Muscle of arm (tissue), 14 donors: ENCODE measurements at places on chromosomes 11 and 22.
A peak's percentile ranks its signal among the peaks of the same experiment; 100 is the strongest.

- no peak for DNase-seq
These were observed 725.1 kb downstream of the NTM start for GRCh38 chr11:132095230-132096131.

DNA sequence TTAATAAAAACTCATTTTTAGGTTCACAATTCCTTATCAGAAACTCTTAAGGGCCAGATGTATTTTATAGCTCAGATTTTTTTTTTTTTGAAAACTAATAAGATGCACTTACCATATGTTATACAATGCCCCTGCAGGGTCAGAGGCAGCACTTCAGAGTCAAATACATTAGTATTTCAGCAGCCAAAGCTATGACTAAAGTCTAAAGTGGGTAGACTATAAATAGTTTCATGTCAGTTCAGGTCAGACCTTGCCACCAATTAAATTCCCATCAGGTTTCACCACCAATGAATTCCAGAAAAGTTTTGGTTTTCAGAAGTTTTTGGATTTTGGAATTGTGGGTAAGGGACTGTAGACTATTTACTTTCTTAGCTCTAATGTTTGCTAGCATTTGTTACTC is 75.9 kb downstream of the FAM83F start:
- no peak for DNase-seq

DNA sequence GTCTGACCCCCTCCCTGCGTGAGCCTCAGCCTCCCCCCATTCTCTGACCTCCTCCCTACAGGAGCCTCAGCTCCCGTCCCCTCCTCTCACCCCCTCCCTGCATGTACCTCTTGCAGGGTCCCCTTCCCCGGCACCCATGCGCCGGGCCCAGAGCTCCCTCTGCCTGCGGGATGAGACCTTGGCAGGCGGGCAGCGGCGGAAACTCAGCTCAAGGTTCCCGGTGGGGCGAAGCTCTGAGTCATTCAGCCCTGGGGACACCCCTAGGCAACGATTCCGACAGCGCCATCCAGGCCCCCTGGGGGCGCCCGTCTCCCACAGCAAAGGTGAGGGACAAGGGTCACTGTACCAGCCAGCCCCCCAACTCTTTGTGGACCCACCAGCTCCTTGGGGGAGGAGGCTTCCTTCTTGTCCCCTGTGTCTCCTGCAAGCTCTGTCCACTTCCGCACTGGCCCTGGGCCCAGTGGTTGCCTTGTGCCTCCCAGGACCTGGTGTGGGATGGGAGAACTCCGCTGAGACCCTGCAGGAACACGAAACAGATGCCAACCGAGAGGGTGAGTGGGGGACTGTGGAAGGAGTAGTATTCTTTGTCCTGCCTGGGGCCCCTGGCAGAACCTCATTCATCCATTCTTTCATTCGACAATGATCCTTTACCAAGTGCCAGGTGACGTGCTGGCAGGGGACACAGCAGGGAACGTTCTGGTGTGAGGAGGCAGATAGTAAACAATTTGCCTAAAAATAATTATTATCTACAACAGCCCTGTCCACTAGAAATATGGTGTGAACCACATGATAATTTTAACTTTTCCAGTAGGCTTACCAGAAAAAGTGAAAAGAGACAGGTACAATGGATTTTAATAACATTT is 3.7 kb upstream of the RPS6KA4 start:
- no peak for DNase-seq

GRCh38 chr11:70226183-70226582 is 23.1 kb downstream of the FADD start:
- no peak for DNase-seq

DNA sequence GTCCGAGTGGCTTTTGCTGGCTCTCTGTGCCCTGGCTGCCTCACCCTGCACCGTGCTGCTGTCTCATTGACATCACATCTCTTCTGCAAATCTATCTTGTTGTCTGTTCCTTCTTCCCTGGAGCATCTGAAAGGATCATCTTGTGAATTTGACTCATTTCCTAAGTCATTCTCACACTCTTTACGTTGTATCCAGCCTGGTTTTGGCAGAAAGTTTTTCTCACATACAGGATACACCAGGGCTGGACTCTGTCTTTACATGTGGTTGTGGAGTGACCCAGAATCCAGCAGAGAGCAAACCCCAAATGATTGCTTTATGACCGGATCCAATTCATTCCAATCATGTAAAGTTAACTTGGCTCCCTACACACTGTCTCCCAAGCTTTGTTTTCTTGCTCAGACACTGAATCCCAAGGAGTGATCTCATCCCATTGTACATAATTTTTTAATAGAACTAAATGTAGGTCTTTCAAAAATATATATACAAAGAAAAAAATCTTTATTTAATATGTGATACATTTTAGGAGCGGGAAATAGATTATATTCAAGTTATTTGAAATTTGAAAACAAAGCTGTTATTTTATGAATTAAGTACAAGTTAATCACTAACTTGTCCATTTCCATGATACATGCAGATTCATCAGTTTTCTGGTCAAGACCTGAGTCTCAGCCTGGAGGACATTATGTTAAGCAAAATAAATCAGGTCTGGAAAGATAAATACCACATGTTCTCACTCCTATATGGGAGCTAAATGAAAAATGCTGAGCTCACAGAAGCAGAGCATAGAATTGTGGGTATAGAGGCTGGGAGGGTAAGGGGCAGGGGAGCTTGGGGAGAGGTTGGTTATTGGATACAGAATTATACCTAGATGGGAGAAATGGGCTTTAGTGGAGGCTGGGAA is 2.9 kb upstream of the RFPL1 start:
- peak; percentile 26 for DNase-seq

DNA sequence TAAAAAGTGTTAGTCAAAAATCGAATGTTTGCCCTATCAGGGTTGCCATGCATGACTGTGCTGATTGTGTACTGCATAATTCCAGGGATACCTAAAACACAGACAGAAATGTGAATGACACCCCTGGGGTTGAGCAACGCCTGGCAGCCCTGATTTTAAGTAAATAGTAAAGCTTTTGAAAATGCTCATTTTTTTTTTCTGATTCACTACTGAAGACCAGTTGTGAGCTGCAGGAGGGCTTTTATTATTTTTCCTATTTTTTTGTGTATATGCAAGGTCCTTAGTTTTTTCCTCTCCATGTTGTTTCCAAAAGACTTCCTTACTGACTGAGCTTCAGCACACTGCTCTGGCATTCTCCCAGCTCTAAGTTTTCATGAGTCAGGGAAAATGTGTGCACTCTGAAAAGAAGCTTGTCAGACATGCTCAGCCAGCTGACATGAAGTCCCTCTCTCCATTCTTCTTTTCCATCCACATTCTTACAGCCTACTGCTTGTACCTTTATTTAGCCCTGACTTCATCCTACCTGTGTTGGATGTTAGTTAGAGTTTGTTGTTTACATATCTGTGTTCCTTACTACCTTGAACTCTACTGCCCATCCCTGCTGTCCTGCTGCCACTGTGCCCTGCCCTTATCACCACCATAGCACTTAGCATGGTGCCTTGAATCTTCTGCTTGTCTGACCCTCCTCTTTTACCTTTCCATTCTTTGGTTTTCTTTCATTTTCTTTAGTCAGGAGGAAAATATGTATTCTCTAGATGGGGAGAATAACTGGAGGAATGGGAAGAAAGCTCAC is 79.5 kb downstream of the HORMAD2 start:
- peak; percentile 82 for DNase-seq

DNA sequence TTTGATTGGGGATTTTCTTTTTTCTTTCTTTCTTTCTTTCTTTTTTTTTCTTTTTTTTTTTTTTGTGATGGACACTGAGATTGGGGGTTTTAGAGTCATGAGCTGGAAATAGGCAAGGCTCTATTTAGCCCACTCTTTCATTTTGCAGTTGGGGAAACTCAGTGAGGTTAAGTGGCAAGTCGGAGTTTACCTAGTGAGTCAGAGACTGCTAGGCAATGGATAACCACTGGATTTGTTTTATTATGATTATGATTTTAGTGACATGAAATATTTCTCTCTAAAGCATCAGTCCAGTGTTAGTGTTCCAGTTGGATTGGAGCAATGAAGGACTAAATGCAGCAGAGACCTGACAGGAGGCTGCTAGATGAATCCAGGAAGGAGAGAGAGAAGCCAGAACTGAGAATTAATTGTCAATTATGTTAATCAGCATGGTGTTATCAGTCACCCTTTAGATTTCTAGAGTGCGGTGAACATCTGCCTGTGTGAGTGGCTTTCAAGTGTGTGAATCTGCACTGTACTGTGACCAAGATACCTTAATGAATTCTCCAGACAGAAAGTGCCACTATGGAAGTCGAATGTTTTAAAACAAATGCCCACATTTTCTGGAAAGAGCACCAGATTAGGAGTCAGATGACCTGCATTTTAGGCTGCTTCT is 10.9 kb downstream of the BMAL1 start:
- DNase-seq: no peak
